ENCODE measurements at places on chromosomes 2 and 18. TPM values are rescaled to one million over a fixed set of nuclear protein-coding genes. Genes with fewer than 3 reads are reported as not detected.

- no peak overlapping the region for H3K27ac ChIP-seq
- no peak overlapping the region for H3K4me3 ChIP-seq
- no peaks in the 10 kb centered on the region for H3K36me3 ChIP-seq
Observed at GRCh38 chr2:54867457-54867856, 144.0 kb downstream of the EML6 start.

- no peak overlapping the region for H3K27ac ChIP-seq
- DNase-seq, result no peak
- no peaks in the 10 kb centered on the region for H3K4me1 ChIP-seq
Observed at GRCh38 chr2:80852808-80853139, 548.2 kb upstream of the LRRTM1 start.

Gene COLEC12
- not detected for total RNA-seq

DNA sequence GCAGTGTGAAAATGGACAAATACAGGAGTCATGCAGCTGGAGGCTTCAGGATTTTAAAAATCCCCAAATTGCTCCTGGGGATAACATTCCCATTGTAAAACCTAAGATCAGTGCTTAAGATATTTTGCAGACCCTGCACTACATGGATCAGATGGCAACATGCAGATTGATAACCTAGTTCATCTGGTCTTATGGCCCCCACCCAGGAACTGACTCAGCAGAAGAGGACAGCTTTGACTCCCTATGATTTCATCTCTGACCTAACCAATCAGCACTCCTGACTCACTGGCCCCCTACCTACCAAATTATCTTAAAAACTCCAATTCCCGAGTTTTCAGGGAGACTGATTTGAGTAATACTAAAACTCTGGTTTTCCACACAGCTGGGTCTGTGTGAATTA lies 20.0 kb downstream of the SRBD1 start:
- H3K4me1 ChIP-seq, result peaks cover 35% of the 10 kb centered on the region
- no peaks in the 10 kb centered on the region for H3K27me3 ChIP-seq
- no peak for DNase-seq
- peaks cover 28% of the 10 kb centered on the region for H3K36me3 ChIP-seq
- H3K27ac ChIP-seq, result no peak overlapping the region
- no peak overlapping the region for H3K4me3 ChIP-seq

Gene RANBP2
- 47.4 TPM for total RNA-seq

GRCh38 chr2:148067801-148068200 lies 46.9 kb downstream of the MBD5 start:
- H3K4me3 ChIP-seq, result no peak overlapping the region
- H3K27me3 ChIP-seq, result no peaks in the 10 kb centered on the region
- H3K4me1 ChIP-seq, result peaks cover 2% of the 10 kb centered on the region
- H3K27ac ChIP-seq, result no peak overlapping the region
- H3K36me3 ChIP-seq, result peaks cover 5% of the 10 kb centered on the region
- DNase-seq, result no peak

Gene TSHZ1
- total RNA-seq, result 13.8 TPM

DNA sequence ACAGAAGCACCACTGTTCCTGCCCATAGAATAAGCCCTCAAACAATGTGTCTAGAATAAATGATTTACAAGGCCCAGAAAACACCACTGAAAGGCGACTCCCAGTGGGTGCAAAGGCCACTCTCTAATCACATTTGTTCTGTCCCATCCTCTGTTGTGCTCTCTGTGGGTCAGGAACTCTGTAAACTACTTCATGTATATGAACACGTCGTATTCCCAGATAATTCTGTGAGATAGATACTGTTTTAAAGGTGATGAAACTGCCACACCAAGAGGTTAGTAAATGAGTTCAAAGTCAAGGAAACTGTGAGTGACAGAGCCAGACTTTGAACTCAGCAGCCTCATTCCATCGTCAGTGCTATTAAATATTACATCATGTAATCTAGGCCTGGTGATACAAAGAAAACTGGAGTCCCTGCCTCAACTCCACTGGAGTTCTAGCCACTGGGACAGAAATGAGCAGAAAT lies 269.7 kb upstream of the DCC start:
- H3K27ac ChIP-seq, result no peak overlapping the region
- H3K4me1 ChIP-seq, result no peaks in the 10 kb centered on the region
- no peak overlapping the region for H3K4me3 ChIP-seq
- peaks cover 1% of the 10 kb centered on the region for H3K36me3 ChIP-seq
- no peak for DNase-seq

GRCh38 chr18:75037689-75037955 lies 171.3 kb downstream of the PTGR3 start:
- no peak for DNase-seq
- no peaks in the 10 kb centered on the region for H3K36me3 ChIP-seq
- no peaks in the 10 kb centered on the region for H3K27me3 ChIP-seq
- peaks cover 5% of the 10 kb centered on the region for H3K4me1 ChIP-seq
- no peak overlapping the region for H3K27ac ChIP-seq

DNA sequence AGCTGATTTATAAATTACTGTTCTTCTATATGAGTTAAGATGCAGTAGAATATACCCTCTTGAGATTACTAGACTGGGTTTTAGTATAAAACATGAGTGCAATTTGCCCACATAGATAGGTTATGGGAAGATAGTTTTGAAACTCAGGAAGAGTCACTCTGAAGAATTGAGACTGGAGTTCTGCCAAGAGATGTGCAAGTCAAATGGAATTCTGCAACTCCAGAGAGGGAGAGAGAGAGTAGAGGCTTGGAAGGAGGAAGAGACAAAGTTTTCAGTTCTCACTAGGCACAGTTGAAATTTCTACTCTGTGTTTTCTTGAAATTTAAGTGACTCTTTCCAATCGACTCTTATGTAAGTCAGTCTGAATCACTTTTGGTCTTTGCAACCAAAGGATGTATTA lies 878.8 kb downstream of the TSN start:
- H3K4me1 ChIP-seq, result no peaks in the 10 kb centered on the region
- no peaks in the 10 kb centered on the region for H3K36me3 ChIP-seq
- no peak for DNase-seq
- no peaks in the 10 kb centered on the region for H3K27me3 ChIP-seq

DNA sequence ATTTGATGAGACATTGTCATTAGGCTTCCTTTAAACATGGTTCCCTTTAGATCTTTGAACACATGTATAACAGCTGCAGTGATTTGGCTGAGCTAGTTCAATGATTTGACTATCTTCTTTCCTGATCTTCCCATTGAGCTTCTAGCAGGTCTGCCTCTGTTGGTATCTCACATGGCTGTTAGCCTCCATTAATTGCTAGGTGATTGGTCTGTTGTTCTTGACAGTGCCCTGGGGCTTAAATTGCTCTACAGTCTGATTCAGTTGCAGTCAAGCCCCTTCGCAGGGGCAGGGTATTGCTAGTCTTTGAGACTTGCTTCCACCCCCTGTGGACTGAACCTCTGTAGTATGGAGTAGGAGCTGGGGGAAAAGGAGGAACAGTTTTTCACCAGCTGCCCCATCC lies 24.1 kb downstream of the SKA1 start:
- peaks cover 51% of the 10 kb centered on the region for H3K27me3 ChIP-seq
- no peak overlapping the region for H3K27ac ChIP-seq
- H3K4me1 ChIP-seq, result peaks cover 7% of the 10 kb centered on the region
- peaks cover 10% of the 10 kb centered on the region for H3K36me3 ChIP-seq

Gene DGKD
- 72.3 TPM for total RNA-seq

- DNase-seq, result no peak
- no peaks in the 10 kb centered on the region for H3K27me3 ChIP-seq
- H3K27ac ChIP-seq, result no peak overlapping the region
- no peaks in the 10 kb centered on the region for H3K36me3 ChIP-seq
- H3K4me1 ChIP-seq, result no peaks in the 10 kb centered on the region
Observed at GRCh38 chr2:17035010-17035409, 369.4 kb upstream of the CYRIA start.

GRCh38 chr2:165674780-165675179 lies 119.3 kb downstream of the GALNT3 start:
- no peak overlapping the region for H3K4me3 ChIP-seq
- peaks cover 9% of the 10 kb centered on the region for H3K27me3 ChIP-seq
- no peak overlapping the region for H3K27ac ChIP-seq

DNA sequence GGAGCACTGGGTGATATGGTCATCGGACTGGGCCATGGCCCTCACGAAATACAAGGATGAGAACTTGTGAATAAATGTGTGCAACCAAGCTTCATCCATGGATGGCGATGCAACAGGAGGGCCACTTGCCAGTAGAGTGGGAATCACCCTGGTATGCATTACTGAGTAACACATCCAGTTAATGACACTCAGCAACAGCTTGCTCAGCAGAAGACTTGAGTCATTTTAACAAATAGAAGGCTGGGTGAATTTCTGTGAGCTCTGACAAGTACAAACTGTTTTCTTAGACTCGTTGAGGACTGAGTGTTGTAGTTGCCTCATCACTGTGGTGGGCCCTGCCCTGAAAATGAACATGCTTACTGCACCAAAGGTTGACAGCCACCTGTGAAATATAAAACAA lies 221.6 kb downstream of the NCKAP5 start:
- H3K27ac ChIP-seq, result no peak overlapping the region
- H3K4me1 ChIP-seq, result no peaks in the 10 kb centered on the region
- H3K27me3 ChIP-seq, result peaks cover 3% of the 10 kb centered on the region
- DNase-seq, result no peak

DNA sequence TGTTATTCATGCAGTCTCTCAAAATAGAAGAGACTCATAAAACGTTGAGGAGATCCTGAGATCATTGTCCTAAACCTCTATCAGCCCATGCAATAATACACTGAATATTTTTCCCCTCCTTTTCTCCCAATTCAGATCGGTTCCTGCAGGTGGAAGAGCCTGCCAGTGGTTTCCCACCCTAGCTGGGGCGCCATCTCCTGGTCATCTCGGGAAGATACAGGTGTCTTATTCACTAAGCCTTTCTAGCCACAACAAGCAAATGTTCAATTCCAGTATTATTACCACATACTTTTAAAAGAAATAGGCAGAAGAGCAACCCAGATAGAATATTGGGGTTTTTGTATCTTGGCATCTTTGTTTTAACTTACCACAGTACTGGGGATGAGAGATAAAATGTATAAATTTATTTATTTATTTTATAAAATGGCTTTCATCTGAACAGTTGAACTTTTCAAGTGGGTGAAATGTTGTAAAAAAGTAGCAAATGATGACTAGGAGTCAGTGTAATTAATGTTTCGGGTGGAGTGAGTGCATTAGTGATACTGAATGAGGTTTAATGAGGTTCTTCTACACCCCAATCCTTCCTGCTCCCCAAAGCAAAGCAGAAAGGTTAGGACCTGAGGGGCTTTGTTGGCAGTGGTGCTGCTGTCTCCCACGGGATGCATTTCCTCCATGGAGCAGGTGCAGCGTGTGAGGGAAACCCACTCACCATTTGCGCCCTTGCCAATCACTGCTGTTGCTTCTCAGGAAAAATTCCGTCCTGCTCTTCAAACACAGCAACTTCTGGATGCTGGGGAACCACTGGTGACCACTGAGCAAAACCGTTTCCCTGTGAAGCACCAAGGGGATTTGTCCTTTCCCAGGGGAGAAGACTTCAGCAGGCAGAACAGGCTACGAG lies 147.1 kb upstream of the FHL2 start:
- H3K4me3 ChIP-seq, result peak overlapping the region; percentile 39
- peaks cover 9% of the 10 kb centered on the region for H3K4me1 ChIP-seq
- peak; percentile 86 for DNase-seq

DNA sequence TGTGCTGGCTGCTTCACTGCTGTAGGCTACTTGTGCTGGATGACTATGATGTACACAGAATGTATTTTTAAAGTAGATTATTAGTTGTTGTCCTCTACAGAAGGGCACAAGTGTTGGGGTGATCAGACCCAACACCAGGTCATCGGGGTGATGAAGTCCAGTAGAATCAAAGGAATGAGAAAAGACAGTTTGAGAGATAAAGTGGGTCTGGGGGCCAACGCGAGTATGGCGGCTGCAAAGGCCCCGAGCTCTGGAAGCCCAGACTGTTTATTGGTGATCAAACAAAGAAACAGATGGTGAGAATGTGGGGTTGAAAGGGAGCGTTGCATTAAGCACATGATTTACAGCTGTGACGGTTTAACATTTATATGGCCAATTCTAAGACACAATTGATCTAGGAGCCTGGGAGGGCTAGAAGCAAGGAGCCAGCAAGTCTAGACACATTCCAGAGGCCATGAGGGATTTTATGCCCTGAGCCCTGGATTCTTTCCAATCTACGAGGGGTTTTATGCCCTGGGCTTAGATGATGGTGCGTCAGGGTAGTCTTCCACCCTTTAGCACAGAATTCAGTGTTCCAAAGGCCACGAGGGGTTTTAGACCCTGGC lies 153.5 kb downstream of the AGPS start:
- H3K27me3 ChIP-seq, result no peaks in the 10 kb centered on the region
- DNase-seq, result no peak
- no peaks in the 10 kb centered on the region for H3K36me3 ChIP-seq
- no peak overlapping the region for H3K27ac ChIP-seq
- H3K4me3 ChIP-seq, result no peak overlapping the region

GRCh38 chr2:128420776-128421175 lies 102.1 kb upstream of the HS6ST1 start:
- H3K27me3 ChIP-seq, result no peaks in the 10 kb centered on the region
- H3K4me3 ChIP-seq, result no peak overlapping the region
- no peaks in the 10 kb centered on the region for H3K4me1 ChIP-seq
- no peaks in the 10 kb centered on the region for H3K36me3 ChIP-seq

DNA sequence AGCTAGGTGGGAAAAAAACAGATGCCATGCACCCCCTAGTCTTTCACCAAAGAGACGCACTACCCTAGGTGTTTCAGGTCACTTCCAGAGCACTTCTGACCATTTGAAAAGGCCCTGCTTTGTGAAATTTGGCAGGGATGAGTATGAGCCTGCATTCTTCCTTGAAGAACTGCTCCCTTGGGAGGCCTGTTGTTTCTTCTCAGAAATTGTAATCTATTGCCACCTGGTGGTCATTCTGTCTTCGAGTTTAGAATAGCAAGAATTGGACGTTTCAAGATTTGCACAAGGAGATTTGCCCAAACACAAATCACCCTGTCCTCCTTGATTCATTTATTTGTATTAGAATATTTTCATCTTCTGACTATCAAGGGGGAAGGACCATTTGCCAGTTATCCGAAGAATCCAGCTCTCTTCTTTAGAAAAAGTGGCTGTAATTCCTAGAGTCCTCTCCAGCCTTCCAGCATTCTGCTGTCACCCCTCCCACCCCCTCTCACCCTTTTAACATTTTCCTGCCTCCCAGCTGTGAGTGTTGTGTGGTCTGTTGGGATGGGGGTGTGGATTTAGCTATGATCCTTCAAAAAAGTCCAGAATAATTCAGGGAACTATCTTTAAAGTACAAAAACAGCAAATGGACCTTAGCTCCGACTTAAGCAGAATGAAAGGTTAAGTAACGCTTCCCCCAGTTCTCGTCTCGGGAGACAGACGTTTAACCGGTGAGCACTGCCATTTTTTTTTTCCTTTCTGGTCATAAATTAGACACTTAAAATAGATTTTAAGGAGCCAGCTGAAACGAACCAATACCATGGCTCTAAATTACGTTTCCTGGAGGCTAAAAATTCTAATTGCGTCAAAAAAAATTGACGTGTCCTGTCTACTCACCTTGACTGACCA lies 3.7 kb upstream of the GAD1 start:
- H3K4me1 ChIP-seq, result peaks cover 26% of the 10 kb centered on the region
- no peaks in the 10 kb centered on the region for H3K36me3 ChIP-seq
- peaks cover 49% of the 10 kb centered on the region for H3K27me3 ChIP-seq
- H3K4me3 ChIP-seq, result no peak overlapping the region

Gene IL18R1
- total RNA-seq, result 18.4 TPM

Gene HOXD12
- total RNA-seq, result not detected

Gene KCNG3
- 0.19 TPM for total RNA-seq

- no peak for DNase-seq
- H3K27me3 ChIP-seq, result no peaks in the 10 kb centered on the region
- H3K4me1 ChIP-seq, result no peaks in the 10 kb centered on the region
- no peak overlapping the region for H3K27ac ChIP-seq
- H3K4me3 ChIP-seq, result no peak overlapping the region
Observed at GRCh38 chr18:28110924-28111323, 66.0 kb downstream of the CDH2 start.

GRCh38 chr2:215619989-215620388 lies 184.1 kb upstream of the FN1 start:
- DNase-seq, result no peak
- no peak overlapping the region for H3K27ac ChIP-seq
- H3K4me1 ChIP-seq, result peaks cover 6% of the 10 kb centered on the region
- peaks cover 15% of the 10 kb centered on the region for H3K27me3 ChIP-seq
- peak overlapping the region; percentile 10 for H3K4me3 ChIP-seq
- H3K36me3 ChIP-seq, result no peaks in the 10 kb centered on the region

All from activated naive CD4-positive, alpha-beta T cell treated with anti-CD3 and anti-CD28 coated beads for 36 hours (primary cell).